COLO829 (cell line): ENCODE measurements at places on chromosomes 16 and 17.

DNA sequence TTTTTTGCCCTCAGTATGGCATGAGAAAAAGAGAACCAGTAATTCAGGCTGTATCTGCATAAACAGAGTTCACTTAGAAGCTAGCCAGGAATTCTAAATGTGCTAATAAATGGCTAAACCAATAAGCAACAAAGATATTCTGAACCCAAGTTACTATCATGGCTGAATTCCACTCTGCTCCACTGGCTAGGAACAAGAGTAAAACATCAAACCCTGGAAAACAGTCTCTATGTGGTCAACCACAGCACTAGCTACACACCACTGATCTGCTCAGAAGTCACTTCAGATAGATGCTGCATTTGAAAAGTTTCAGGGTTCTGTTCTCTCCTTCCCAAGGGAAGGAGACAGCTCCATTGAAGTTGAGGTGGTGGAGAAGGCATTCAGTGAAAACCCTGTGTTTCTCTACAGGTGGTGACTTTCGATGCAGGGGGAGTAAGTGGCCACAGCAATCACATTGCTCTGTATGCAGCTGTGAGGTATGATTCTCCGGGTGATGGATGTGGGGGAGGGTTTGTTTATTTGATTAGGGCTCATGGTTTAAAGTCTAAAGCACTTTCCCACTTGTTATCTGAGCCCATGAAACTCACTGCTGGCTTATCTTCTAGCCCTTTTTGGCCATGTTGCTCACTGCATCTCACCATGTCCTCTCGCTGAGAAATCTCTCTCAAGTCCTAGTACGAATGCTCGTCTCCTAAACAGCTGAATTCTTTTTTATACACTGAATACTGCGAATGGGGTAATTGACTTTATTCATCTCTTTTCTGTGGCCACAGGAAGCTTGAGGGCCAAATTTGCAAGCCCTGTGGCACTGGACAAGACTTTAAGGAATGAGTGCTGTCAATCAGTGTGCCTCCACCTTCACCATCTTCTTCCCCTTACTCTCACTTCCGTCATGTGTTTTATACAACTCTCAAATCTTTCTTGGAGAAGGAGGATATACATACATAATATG lies 39.9 kb downstream of the CENPV start:
- no peak for DNase-seq

DNA sequence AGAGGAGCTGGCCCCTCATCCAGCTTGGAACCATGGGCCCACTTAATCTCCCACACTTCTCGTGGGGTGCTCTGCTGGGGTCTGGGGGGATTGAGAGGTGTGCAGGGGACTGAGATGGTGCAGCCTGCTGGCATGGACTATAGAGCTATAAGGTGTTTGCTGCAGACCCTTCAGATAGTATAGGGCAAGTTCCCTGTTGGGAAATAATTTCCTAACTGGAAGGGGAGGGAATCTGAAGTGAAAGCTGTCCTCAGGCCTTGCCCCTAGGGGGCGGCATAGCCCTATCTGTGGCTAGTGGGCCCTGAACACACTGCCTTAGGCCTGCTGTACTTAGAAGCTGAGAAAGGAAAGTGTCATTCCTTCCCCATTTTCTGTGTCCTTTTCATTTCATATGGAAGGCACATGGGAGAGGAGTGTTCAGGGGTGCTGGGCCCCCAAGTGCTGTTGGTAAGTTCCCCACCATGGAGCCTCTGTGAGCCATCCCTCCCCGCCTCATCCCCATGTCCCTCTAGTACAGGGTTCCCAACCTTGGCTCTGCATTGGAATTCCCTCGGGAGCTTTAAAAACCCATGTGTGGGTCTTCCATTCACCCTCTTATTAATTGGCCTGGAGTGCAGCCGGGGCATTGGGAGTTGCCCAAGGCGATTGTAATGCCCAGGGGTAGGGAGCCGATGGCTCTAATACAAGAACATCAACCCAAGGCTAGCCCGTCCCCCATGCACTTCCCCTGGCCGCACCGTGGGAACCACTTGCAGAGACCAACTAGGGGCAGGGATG lies 19.7 kb downstream of the GOSR2 start:
- DNase-seq, result peak; percentile 77

- DNase-seq, result no peak
These were observed 19.8 kb downstream of the FMNL1 start for GRCh38 chr17:45241328-45242028.

- DNase-seq, result no peak
These were observed 210.0 kb downstream of the C16orf95 start for GRCh38 chr16:87107201-87107600.

- no peak for DNase-seq
These were observed 17.1 kb upstream of the ST6GALNAC1 start for GRCh38 chr17:76660656-76661042.

- DNase-seq, result no peak
These were observed 270.2 kb upstream of the CPHXL start for GRCh38 chr16:75996491-75996890.

- DNase-seq, result peak; percentile 53
These were observed 42.4 kb downstream of the AMFR start for GRCh38 chr16:56382901-56383355.

DNA sequence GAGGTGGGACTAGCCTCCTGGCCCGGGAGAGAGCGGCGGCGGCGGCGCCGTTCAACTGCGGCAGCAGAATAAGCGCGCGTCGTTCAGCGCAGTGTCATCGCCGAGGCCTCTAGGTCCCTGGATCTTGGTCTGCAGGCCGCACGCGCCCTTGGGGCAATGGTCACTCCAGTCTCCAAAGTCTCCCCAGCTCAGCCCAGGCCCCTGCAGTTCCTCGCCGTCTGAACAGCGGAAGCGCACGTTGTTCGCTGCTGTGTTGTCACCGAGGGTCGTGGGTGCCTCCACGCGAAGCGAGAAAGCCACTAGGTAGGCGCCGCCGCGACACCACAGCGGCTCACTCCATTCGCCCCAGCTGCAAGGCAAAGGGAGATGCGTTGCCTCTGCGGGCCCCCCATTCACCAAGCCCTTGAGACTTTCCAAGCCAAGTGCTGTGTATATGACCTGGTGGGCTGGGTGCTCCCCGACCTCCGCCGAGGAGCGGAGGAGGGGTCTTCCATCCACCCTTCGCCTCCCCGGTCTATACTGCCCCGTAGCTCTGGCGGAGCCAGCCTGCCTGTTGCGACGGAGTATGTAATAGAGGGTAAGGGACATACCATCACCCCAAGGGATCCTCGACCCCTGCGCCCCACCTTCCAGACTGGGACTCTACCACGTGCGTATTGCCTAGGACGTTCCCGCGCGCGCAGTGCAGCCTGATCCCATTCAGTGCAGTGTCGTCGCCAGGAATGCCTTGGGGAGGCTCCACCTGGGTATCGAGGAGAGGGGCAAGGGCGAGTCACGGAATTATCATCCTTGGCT lies 656 bp downstream of the VMO1 start:
- DNase-seq, result no peak

- no peak for DNase-seq
These were observed 72.5 kb downstream of the CDH13 start for GRCh38 chr16:82699260-82699659.

- no peak for DNase-seq
These were observed 5.8 kb downstream of the NLGN2 start for GRCh38 chr17:7413346-7413985.

DNA sequence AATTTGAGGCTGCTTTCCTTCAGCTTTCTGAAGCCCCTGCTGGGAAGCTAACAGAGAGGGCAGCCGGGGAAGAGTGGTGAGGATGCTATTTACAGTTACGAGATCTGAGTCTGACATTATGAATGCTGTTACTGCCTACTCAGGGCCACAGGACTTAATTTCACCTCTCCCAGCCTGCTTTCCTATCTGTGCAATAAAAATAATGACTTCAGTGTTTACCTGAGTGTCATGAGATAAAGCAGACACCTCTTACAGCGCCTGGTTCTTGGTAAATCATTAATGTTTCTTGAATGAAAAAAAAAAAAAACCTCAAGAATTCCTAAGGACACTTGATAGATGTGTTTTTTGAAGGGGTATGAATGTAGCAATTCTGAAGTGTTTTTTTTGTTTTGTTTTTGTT lies 24.2 kb upstream of the CPHXL start:
- DNase-seq, result no peak

DNA sequence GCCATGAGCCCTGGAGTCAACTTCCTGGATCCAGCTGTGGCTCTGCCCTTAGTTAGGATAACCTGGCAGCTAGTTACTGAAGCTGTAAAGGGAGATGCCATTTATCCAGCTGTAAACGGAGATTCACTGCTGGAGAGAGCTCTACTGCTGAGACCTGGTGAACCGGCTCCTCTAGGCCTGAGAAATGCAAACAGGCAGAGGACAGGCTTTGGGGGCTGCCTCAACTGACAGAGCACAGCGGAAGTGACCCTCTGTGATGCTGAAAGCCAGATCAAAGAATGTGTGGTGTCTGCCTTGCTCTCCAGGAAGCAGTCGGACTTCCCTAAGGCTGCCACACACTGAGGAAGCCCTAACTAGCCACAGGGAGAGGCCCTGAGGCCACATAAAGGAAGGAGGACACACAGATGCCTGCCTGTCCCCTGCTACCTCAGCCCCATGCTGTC lies 21.9 kb upstream of the GPRC5C start:
- no peak for DNase-seq

- no peak for DNase-seq
These were observed 28.9 kb upstream of the MAP3K14 start for GRCh38 chr17:45345554-45346215.

- no peak for DNase-seq
These were observed 301.9 kb downstream of the SOX9 start for GRCh38 chr17:72422505-72423285.

- no peak for DNase-seq
These were observed 254.0 kb downstream of the CNTNAP4 start for GRCh38 chr16:76531236-76531635.

DNA sequence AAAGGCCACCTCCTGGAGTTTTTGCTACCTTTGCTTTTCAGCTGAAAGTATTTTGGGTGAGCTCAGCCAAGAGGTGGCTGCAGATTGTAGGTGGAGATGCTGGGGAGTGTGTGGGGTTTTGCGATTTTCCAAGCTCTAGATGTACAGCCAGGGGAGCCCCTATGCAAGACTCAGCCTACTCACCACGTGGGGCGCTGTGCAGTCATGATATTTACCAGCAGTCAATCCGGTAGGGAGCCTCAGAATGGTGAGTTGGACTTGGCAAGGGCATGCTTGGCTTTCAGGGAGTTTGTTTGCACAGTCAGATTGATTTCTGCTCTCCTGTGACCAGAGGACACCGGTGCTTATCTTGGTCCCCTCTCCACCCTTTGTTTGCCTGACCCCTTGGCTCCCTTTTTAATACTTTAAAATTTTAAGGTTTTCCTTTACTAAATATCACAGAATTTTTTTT lies 175.3 kb downstream of the UTP18 start:
- DNase-seq, result peak; percentile 27

DNA sequence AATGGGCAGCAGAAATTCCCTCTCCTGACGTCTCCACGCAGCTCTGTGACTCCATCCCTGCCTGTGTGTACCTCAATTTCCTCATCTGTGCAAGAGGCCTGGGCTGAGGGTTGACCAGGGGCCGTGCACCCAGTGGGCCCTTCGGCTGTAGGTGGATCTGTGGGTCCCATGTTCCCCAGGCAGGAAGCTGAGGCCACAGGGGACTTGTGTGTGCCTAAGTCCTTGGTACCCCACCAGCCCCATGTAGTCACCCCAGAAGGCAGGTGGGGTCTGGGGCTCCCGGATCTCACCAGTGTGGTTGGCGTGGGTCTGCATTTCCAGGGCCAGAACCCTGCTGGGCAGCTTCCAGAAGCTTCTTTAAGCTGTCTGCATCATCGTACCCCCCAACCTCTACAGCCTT lies 177.4 kb upstream of the GSE1 start:
- DNase-seq, result no peak

DNA sequence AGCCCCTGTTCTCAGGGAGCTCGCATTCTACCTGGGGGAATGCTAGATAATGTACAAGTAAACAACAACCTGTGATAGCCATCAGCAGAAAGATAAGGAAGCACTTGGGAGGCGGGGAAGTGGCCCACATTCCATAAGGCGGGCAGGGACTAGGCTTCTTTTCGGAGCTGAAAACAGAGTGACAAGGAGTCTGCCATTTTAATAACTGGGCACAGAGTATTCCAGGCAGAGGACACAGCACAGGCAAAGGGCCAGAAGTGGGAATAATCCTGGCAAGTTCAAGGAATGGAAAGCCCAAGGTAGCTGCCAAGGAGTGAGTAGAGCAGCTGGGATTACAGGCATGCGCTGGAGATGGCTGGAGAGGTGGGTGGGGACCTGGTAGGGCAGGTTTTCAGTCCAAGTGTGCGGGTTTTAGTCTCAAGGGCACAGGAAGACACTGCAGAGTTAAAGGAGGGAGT lies 24.3 kb downstream of the USP43 start:
- DNase-seq, result no peak

DNA sequence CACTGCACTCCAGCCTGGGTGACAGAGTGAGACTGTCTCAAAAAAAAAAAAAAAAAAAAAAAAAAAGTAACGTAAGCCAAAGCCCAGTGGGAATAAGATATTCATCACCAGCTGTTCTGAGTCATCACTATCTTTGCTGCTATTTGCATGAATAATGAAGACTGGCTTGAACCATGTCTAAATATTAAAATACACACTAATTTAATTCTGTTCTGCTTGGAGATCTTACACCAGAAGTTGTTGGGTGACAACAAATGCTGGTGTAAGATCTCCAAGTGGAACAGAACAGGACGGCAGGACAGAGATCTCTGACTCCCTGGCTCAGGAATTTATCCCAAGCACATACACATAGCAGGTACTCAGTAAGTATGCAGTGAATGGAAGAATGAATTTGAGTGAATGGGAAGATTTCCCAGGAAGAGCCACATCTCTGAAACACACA lies 19.6 kb downstream of the DNAH17 start:
- peak; percentile 90 for DNase-seq

GRCh38 chr16:70589998-70590471 lies 56.3 kb upstream of the IL34 start:
- no peak for DNase-seq

DNA sequence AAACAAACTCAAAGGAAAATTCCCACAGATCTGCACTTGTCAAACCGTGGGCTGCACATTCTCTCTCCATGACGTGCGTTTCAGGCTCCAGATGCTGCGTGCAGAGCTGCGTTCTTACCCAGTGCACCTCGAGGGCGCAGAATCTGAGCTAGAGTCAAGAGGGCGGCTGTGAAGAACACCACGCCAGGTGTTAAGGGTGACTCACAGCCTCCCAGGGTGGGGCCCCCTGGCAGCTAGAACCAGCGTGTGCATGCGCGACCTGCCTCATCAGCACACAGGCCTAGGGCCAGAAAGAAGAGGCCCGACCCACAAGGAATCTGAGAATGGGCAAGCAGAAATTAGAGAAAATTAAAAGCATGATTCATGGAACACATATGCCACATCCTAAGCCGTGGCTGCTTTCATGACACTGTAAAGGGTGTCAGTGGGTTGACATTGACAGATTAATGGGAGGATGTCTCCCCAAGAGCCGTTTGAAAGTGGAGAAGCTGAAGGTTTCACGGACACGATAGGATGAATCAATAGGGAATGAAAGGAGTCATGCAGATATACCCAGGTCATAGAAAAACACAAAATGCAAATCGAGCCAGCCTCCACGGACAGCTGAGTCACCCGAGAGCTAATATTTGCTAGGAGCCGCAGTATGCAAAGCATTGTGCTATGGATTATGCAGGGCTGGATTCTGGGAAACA lies 29.0 kb downstream of the MARCHF10 start:
- DNase-seq, result no peak
